ENCODE measurements at places on chromosomes 2 and 18.

DNA sequence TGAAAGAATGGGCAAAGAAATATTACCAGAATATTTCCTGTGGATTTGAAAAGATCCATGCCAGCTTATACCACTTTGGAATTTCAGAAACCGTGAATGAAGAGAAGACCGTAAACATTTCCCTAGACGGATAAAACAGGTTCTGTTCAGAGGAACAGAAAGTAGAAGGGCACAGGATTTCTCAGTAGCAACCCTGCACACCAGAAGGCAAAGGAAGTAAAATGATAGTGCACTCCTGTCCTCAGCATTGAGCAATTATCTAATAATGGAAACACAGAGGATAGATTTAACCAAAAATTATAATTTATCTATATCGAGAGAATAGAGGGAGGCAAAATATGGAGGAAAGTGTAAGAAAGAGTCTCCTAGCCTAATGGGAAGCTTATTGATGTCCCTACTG, 87.0 kb upstream of the ITGA6 start:
- DNase-seq = no peak

- DNase-seq = no peak
These were observed 122.5 kb downstream of the PRPF40A start for GRCh38 chr2:152594792-152595191.

DNA sequence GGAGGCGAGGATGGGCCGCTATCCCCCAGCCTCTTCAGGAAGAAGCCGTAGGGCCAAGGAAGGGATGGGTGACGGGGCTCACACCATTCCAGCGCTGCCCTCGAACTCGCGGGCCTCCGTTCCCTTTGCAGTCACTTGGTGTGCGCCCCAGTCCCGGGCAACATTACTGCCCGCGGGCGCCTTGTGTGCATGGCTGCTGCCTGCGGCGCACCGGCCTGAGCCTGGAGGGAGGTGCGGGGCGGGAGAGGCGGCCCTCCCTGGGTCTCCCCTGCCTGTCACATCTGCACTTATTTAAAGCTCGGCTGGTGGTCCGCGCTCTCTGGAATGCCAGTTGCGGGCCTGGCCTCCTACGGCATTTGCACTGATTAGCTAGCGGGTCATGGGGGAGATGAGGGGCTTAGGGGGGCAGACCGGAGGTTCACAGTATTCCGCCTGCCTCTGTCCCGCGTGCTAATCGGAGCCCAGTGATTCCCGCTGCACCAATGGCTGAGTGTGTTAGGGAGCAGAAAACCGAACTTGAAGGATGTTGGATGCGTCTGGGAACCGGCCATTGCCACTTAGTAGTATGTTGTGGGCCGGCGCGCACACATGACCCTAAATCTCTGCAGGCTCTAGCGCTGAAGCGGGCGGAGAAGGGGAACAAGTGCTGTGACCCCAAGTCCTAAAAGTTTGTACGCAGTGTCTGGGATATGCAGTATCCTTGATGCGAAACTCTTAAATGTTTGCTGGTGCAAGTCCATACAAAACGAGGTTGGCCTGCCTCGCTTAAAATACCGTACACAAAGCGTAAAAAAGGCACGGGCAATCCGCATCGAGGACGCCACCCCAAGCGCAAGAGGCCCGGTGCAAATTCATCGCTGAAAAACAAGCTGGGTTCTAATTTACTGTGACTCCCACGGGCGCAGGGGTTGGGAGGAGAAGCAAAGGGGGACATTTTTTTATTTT, 161.2 kb upstream of the SIX2 start:
- no peak for DNase-seq

- no peak for DNase-seq
These were observed 1.1 kb upstream of the FAM237A start for GRCh38 chr2:206641226-206641625.

DNA sequence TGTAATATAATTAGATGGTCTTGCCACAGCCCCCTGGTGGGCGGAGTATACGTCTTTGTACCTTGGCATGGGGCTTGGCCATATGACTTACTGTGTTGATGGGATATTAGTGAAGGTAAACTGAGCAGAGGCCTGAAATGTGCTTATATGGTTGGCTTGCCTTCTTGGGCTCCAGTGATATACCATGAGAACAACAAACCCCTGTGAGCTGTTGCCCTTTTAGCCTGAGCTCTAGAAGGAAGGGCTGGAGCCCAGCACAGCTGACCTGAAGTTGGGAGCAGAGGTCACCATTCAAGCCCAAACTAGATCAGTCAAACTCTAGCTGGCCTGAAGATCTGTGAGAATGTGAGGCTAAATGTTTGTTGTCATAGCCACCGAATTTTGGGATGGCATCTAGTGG, 75.2 kb upstream of the CD302 start:
- DNase-seq = no peak

GRCh38 chr2:45567974-45568789, 42.9 kb downstream of the SRBD1 start:
- DNase-seq = no peak

GRCh38 chr18:5317186-5317585, 21.7 kb upstream of the ZBTB14 start:
- DNase-seq = no peak

DNA sequence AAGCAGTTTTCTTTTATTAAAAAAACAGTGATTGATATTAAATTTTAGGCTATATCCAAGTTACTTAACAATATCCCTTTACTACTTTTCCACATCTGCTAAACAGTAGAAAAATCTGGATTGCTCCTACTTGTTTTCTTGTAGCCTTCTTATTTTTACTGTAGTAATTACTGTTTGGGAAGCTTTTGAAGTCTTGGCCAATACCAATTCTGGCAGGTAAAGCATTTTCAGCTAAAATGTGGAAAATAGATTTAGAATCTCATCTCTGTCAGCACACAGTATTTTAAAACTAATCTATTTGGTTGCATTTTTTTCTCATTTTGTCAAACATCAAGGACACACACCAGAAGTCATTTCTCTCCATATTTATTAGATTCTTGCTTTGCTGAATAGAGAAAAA, 1485.7 kb upstream of the PIK3C3 start:
- no peak for DNase-seq

GRCh38 chr2:71461304-71461671, 7.9 kb downstream of the DYSF start:
- no peak for DNase-seq

GRCh38 chr2:152304836-152305235, 30.1 kb upstream of the FMNL2 start:
- no peak for DNase-seq

DNA sequence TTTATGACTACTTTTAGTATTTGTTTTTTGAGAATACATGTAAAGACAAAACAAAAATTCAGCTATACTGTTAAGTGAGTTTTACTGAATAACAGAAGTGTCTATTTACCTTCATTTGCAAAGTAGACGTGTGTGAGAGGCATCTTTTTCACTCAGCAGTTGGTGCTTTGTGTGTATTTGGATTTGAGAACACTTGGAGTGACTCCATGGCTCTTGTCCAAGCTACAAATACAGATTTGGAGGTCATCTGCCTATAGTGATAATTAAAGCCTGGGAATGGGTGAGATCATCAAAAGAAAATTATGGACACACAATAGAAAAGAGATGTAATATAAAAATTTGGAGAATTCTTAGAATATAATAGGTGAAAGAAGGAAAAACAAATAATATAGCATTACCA, 6.2 kb downstream of the NAB1 start:
- no peak for DNase-seq

- no peak for DNase-seq
These were observed 51.3 kb downstream of the SEPTIN10 start for GRCh38 chr2:109562421-109562820.

- no peak for DNase-seq
These were observed 41.7 kb downstream of the SUMO1 start for GRCh38 chr2:202196727-202197126.

DNA sequence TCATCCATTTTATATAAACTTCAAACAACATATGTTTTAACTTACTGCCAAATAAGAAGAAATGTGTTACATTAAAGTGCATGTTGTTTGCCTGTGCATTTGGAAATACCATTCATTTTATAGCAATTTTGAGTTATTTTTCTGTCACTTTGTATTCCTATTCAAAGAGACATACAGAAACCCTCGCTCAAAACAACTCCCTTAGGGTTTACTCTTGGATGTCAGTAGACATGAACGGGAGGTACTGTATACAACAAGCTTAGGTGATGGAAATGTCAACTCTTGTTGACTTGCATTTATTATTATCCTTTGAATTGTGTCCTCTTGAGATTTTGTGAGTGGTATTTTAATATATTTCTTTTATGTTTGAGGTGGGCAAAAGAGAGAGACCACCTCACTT, 132.3 kb downstream of the CAMKMT start:
- DNase-seq = no peak

DNA sequence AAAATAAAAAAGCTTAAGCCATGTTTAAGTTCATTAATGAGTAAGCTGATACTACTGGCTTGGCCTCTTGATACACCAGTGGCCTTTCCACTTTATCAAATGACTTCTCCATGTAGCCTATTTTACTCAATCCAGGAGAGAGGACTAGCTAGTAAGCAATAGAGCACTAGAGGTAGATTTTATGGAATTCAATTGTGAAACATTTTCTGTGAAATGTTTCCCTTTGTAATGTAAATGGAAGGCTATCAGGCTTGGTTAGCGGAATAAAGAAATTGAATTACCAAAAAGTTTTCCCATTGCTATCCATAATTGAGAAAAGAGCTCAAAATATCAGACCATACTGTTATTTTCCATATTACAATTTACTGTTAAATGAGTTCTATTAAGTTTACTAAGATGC, 515.4 kb upstream of the CDH2 start:
- DNase-seq = no peak

DNA sequence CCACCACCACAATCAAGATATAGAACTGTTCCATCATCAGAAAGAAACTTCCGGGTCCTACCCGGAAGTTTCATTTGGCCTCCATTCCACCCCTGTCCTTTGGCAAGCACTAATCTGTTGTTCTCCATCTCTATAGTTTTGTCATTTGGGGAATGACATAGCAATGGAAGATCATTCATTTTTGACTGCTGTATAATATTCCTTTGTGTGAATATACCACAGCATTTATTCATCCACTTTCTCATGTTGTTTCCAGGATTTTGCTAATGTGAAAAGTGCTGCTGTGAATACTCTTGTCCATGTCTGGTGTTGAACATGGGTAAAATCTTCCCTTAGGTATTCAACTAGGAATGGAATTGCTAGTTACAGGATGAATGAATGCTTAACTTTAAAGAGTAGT, 53.1 kb downstream of the ACOXL start:
- DNase-seq = no peak

DNA sequence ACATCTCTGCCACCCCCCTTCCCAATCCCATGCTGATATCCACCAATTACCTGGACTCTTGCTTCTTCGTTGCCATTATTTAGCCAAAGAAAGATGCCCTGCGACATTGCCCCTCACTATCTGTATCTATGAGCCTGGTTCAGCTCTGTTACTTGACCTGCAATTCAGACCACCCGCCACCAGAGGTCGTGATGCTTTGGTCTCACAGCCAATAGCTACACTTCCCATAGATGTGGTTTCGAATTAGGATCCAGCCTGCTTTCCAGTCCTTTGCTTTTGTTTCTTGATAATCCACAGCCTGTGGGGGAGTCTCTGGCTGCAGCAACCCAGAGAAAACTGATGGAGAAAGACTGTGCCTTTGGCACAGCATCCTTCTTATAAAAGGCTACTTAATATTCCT, 239.4 kb downstream of the KLHL29 start:
- no peak for DNase-seq

DNA sequence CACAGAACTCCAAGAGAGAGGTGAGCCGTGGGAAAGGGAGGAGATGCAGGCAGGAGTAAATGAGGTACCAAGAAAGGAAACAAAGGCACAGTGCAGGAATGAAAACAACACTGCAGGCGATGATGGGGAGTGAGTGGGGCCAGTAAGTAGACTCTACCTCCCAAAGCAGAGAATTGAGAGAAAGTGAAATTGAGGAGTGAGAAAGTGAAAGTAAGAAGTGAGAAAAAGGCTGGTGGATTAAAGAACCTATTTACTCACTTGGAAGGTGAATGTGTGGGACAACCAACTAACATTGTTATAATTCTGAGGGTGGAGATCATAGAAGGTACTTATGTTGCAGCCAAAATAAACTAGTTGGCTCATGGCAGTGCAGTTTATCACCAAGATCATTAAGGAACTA, 193.1 kb upstream of the TMEM200C start:
- no peak for DNase-seq

GRCh38 chr2:50746526-50746925, 285.4 kb downstream of the NRXN1 start:
- no peak for DNase-seq

DNA sequence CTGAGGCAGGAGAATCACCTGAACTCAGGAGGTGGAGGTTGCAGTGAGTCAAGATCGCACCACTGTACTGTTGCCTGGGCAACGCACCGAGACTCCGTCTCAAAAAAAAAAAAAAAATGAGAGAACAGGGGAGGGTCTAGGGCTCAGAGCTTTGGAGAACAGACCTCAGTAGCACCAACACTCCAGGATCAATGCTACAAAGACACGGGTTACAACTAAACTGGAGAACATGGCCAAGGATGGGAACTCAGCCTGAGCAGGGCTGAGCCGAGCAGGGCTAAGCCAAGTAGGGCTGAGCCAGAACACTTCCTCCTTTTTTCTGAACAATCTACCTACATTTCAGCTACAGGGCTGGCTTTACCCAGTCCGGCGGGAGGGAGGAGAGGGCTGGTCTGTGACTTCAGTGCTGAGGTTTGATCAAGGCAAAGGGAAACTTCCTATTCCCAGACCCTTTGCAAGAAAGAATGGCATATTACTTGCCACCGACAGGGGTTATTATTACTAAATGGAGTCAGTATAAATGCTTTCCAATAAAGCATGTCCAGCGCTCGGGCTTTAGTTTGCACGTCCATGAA, 2.9 kb upstream of the CASP8 start:
- no peak for DNase-seq

- no peak for DNase-seq
These were observed 120.6 kb upstream of the UGP2 start for GRCh38 chr2:63721082-63721424.

DNA sequence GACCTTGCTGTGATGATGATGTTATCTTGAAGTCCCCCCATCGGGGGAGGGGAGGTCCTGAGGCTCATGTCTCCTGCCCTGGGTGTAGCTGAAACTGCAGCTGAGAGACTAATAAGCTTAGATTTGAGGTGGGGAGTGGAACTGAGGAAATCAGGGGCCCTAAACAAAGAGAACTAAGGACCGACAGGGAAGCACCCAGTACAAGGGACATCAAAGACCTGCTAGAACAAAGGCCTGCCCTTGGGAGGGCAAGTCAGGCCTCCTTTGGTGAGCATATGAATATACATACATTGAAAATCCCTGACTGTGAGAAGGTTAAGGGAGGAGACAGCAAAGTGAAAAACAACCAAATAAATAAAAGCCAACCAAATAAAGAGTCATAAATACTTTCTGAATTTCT, 1132.5 kb upstream of the CELF4 start:
- DNase-seq = no peak
